Epithelial cell of esophagus (primary cell): ENCODE measurements at places on chromosomes 2 and 18.

GRCh38 chr2:63842149-63843061 lies 709 bp downstream of the UGP2 start:
- peak; percentile 70 for DNase-seq

- DNase-seq: no peak
These were observed 12.4 kb downstream of the LRRFIP1 start for GRCh38 chr2:237639836-237640220.

DNA sequence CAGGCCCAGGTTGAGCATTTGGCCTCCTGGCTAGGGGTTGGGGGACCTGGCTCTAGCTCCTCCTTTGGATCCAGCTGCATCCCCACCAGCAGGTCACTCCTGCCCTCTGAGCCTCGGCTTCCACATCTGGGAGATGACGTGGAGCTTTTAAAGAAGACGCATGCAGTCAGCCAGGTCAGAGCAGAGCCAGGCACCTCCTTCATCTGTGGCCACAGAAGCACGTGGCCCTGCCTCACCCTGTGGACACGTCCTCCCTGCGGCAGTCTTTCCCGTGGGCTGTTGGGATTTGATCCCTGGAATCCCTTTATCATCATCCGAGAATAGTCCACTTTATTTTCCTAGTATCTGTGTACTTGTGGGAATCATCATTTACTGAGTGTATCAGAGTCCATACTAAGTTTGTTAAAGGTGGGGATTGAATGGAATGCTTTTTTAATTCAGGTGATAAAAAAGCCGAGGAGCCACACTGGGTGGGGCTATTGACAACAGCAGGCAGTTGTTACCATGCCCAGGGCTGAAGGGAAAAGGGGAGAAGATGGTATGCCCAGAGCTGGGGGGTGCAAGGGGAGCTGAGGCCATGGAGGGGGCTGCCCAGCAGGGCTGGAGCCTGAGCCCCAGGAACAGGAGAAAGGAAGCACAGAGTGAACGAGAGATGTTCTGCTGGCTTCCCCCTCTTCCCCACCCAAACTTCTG lies 170.1 kb downstream of the LAMA1 start:
- DNase-seq: no peak

GRCh38 chr2:171822525-171823322 lies 71.3 kb downstream of the SLC25A12 start:
- DNase-seq: no peak

DNA sequence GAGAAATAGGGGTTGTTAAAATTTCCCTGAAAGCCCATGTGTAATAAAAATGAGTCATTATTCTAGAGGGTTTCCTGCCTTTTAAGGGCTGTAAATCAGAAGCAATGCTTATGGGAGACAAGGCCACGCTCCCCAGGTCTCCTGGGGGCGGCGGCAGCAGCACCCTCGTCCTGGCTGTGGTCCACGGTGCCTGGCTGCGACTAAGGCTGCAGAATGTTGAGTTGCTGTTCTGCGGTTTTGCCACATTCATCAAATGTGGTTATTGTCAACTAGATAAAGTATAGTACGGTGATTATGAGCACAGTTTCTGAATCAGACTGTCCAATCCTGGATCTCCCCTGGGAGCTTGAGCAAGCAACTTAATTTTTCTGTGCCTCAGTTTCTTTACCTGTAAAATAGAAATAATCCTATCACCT lies 11.9 kb upstream of the AGFG1 start:
- DNase-seq: no peak

DNA sequence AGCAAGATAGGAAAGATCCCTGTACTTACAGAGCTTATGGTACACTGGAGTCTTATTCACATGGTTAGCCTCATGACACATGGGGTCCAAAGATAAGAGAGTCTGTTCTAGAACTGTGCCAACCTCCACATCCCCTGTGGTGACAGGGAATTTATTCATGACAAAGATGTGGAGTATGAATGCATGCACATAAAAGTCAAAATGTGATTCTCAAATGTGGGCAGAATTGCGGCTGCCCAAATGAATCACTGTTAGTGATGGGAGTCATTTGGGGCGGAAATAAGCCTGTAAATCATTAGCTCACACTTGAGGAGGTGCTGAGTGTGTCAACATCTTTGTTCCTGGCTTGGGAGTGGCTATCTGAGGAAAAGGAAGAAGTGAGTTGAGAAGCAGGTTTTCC lies 560.6 kb downstream of the SLC4A3 start:
- DNase-seq: peak; percentile 92

GRCh38 chr2:178397002-178397605 lies 53.9 kb downstream of the PRKRA start:
- peak; percentile 64 for DNase-seq

DNA sequence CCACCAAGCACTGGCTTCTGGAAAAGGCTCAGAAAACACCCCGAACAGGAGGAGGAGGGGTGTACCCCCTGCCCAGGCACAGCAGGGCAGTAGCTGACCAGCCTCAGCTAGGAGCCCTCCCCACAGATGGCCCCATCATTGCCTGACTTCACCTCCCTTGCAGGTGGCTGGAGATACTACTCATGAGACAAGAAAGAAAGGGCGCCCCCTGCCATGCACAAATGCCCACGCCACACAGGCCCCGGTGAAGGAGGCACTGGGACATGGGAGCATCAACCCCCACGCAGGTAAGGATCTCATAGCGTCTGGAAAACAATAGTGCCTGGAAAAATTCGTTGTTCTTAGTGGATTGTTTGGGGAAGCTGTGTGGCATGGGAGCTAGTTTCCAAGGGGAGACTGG lies 240.6 kb downstream of the TFCP2L1 start:
- DNase-seq: peak; percentile 5

- DNase-seq: no peak
These were observed 103.5 kb downstream of the SMIM21 start for GRCh38 chr18:75323821-75324585.
